ENCODE measurements at places on chromosomes 3 and 15.

DNA sequence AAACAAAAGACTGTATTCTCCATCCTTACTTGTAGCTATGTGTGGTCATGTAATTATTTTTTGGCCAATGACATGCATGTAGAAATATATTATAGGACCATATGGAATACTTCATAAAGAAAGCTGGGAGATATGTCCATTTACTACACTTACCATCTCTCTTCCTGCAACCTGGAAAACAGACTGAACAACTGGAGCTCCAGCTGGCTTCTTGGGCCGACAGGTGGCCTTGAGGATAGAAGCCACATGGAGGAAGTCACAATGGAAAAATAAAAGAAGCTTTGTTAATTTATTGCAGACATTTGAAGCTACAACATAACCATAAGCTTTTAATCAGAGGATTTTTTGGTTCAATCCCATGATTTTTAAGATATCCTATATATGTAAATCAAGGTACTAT is 167.9 kb upstream of the CBLB start:
- DNase-seq, result no peak

GRCh38 chr3:50205413-50206276 is 574 bp downstream of the SLC38A3 start:
- no peak for DNase-seq

DNA sequence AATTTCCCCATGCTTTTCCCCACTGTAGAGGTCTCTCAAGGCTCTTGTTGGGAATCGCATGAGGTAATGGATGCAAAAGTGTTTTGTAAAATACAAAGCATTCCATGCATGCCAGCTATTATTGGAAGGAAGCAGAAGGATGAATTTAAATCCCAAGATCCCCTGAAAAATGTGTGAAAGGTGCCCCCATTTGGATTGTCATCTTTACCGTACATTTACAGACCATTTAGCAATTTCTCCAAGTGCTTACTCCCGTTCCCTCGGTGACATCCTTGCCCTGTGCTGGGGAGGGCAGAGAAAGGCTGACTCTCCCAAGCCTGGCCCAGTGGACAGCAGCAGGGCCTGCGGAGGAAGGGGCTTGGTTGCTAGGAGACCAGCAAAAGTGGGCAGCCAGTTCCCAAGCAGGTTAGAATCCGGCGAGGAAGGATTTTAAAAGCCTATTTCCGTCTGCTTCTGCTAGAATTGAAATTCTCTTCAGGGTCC is 31.1 kb upstream of the NEO1 start:
- DNase-seq, result no peak

GRCh38 chr15:85306946-85307686 is 73.3 kb upstream of the AKAP13 start:
- DNase-seq, result no peak

DNA sequence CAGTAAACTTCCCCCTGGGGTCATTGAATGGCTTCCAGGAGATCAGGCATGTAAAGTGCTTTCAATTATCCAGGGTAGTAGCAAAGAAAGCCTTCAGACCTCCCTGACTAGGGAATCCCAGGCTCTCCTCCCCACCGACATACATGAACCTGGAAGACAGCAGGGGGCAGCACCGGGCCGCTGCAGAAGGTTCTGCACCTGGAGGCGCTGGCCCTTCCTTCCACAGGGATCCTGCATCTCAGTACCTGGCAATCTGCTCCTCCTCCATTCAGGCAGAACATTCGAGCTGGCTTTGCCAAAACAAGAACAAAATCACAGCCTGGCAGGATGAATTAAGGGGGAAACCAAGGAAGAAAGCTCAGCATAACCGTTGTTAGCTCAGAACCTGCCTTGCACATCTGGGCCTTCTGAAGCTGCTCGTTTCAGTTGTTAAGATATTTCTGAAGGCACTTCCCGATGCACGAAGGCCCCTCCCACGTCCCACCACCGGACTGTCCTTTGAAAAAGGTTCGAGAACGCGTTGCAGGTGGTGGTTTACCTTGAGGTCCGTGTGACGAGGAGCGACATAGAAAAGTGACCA is 237.7 kb downstream of the SLCO3A1 start:
- DNase-seq, result no peak

DNA sequence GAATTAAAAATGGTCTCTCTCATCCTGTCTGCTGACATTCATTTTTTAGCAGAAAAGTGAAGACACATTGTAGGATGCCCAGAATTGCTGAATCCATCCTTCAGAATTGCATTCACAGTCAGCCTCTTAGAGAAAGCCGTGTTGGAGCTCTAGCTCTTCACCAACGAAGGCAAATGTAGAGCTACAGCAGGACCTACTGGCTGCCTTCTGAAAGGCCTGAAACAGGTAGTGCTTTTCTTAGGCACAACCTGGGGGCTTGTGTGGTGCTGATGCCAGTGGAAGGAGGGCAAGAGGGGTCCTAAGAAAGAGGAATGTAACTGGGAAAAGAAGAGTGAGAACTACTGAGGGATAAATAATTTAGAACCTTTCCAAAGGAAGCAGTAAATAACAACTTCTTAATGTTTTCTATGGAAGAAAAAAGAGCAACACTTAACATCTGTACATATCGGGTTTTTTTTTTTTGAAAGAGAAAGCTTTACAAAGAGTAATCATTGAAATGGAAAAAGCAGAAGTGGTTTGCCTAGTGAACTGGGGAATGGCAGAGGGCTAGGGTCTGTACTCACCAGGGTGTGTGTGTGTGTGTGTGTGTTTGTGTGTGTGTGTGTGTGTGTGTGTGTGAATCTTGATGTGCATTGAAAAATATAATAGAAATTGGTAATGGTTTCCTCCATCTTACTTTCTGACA is 297.8 kb downstream of the SATB1 start:
- no peak for DNase-seq

GRCh38 chr3:52507359-52507758 is 12.2 kb downstream of the STAB1 start:
- DNase-seq, result no peak
